GM23248 (cell line): ENCODE measurements at places on chromosomes 6 and 20.
A peak's percentile ranks its signal among the peaks of the same experiment; 100 is the strongest.

GRCh38 chr6:162332365-162332764 is 395.2 kb downstream of the PRKN start:
- no peak for DNase-seq

GRCh38 chr6:642805-643204 is 14.1 kb downstream of the HUS1B start:
- no peak for DNase-seq

DNA sequence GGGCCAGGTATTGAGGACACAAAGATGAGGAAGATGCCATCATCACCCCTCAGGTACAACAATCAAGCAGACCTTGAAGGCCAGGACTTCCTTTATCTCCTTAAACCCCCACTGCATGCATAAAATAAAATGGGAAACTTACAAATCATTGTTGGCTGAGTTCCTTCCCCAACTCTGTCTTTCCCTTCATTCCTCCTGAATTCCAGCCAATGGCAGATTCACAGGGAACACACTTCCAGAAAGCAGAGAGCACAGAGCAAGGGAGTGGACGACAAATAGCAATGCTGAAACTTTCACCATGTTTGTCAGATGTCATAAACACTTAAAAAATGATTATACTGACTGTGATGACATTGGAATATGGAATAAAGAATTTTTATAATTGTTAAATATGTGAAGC is 37.3 kb upstream of the NXT1 start:
- no peak for DNase-seq

GRCh38 chr6:106254636-106255035 is 70.9 kb downstream of the ATG5 start:
- peak; percentile 78 for DNase-seq

DNA sequence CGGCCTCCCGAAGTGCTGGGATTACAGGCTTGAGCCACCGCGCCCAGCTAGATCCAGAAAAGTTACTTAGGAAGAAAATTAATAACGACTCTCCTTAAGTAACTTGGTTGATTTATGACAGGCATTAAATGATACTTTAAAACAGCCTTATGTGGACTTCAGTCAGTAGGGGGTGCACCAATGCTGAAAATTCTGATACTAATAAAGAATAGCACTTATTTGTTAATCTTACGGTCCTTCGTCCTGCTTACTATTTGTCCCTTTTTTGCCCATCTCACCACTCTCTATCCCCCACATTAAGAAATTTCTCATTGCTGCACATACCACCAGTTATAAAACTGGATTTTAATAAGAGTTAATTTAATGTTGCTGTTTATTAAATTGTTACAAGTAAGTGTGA is 12.7 kb upstream of the PRELID3B start:
- DNase-seq, result peak; percentile 50

- DNase-seq, result no peak
These were observed 221.5 kb downstream of the PREX1 start for GRCh38 chr20:48606172-48606840.

DNA sequence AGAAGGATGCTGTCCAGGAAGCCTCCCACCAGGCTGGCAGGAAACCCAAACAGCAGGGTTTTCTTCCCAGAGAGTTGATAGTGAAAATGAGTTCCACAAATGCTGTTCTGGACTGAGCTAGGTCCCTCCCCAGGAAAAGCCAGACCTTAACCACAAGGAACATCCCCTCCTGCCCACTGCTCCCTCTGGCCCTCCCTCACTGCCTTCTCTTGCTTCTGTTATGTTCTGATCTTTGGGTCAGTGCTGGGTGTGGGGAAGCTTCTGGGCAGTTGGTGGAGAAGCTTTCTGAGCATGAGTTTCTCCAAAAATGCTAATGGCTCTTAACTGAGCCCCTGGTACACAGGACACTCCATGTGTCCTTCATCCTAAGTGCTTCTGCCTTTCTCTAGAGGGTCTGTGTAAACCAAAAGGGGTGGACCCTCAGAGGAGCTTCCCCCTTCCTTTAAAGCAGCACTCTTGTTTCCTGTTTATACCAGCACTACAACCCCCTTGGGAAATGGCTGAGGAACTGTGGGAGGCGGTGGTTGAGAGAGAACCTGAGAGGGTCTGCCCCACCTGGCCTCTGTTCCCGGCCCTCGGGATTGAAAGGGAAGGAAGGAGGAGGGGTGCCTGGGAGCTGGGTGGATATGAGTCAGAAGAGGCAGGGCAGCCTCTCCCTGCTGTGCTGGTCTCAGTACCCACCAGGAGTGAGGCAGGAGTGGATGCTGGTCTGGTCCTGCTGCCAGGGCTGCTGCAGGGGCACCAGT is 42.0 kb downstream of the CDS2 start:
- DNase-seq, result peak; percentile 54

- DNase-seq, result no peak
These were observed 17.3 kb downstream of the PLCG1 start for GRCh38 chr20:41154436-41155176.

GRCh38 chr6:68114463-68115047 is 520.5 kb upstream of the ADGRB3 start:
- DNase-seq, result no peak

GRCh38 chr6:99768166-99768565 is 161.5 kb downstream of the PRDM13 start:
- no peak for DNase-seq

GRCh38 chr20:53463101-53463972 is 130.3 kb downstream of the ZNF217 start:
- peak; percentile 1 for DNase-seq

DNA sequence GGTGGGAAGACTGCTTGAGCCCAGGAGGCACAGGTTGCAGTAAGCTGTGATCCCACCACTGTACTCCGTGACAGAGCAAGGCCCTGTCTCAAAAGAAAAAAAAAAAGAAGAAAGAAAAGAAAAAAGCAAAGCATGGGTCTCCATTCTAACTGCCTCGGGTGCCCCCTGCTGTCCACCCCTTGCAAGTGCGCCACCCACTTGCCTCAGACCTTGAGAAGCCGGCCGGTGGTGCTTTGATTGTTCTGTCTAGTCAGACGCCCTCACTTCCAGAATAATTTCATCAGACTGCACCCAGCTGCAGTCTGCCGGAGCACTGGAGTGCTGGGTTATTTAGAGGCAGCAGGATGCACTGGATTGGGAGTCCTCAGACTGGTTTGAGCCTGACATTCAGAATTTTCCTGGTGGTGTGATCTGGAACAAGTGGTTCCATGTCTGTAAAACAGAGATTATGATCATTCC is 17.6 kb upstream of the TM9SF4 start:
- peak; percentile 87 for DNase-seq

- DNase-seq, result no peak
These were observed 134.4 kb downstream of the LRRC1 start for GRCh38 chr6:53929041-53929820.

DNA sequence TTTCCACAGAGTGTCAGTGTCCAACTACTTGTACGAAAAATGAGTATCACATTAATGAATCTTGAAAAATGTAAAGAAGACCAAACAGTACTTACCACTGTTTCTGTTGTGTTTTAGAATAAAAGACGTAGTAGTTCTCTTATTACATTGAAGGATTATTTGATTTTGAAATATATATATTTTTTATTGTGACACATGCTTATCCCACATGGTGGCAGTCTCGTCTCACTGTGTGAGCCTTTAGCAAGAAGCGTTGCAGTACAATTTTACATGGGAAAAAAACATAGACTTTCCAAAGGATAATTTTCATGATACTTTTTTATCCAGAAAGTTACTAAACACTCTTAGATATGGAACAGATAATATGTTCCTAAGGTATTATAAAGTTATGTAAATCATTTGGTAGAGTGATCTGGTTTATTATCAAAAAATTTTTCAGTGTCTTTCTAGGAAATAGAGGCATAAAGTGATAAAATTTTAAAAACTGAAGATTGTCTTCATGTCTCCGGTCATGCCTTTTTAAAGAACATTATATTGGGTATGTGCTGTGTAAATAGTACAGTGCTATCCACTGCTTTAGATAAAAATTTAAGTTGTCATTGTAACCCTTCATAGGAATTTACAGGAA is 117.5 kb upstream of the SAMD5 start:
- peak; percentile 44 for DNase-seq

DNA sequence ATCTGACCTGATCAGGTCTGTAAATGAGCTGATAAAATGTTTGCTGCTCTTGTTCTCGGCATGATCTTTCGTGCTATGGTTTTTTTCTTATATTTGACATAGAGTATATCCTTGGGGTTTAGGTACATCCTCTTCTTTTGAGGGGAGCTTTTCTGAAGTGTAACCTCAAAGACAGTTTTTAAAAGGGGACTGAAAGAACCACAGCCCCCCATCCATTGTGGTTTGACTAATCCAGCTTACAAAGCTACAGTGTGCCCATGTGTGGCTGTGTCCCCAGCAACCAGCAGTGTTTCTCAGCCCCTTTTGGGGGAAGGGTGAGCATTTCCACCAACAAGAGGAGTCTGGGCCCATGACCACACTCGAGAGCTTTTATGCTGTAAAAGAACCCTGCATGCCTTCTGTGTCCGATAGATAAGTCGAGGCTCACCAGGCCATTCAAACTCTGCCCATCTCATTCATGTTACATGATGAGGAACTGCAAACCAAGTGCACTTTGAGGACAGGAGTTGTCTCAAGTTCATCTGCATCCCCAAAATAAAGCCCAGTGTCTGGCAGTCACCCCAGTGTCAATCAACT is 266.0 kb downstream of the SLC24A3 start:
- no peak for DNase-seq

- peak; percentile 28 for DNase-seq
These were observed 730 bp downstream of the INSM1 start for GRCh38 chr20:20368418-20369249.

DNA sequence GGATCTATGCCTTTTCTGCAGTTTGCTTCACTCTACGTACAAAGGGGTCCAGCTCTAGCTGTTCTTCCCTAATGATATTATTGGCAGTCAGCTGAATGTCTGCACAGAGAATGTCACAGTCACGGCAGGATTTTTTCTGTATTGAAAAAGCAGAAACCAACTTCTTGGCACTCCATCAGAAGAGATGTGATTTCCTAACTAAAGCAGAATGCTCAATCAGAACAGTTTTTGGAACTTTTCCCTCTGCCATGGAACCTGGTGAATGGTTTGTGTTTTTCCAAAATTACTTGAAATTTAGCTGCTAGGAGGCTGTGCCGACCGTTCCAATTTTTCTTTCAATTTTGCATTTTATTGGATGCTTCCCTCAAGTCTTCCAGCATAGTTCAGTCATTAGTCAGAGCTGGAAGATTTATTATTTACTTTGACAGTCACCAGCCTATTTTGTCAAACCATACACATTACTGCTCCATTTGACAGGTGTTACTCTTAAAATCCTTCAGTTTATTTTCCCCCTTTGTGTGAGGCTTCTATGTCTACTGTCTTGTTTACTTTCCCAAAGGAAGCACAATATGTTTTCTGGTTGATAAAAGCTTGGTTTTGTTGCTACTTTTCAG is 259.6 kb upstream of the EPHA7 start:
- no peak for DNase-seq

GRCh38 chr6:82914511-82914910 is 151.1 kb downstream of the UBE3D start:
- DNase-seq, result no peak

GRCh38 chr6:10205892-10206291 is 209.0 kb downstream of the TFAP2A start:
- no peak for DNase-seq

DNA sequence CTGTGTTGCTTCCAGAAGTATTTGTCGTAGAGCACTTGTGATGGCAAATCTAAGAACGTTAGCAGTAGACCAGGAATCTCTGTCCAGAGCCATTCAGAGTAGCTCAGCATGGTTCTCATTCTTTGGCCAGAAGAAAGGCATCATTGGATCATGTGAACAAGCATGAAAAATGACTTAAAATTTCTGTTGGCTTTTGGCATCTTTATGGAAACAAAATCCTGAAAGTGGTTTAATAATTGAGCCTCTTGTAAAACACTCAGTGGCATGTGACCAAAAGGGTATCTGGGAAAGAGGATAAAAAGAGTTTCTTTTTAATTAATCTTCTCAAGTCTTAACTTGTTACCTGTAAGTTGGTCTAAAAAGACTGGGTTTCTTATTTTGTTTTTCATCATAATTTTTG is 55.2 kb downstream of the PTPN1 start:
- DNase-seq, result no peak

- no peak for DNase-seq
These were observed 16.3 kb upstream of the SLCO4A1 start for GRCh38 chr20:62625921-62626547.

DNA sequence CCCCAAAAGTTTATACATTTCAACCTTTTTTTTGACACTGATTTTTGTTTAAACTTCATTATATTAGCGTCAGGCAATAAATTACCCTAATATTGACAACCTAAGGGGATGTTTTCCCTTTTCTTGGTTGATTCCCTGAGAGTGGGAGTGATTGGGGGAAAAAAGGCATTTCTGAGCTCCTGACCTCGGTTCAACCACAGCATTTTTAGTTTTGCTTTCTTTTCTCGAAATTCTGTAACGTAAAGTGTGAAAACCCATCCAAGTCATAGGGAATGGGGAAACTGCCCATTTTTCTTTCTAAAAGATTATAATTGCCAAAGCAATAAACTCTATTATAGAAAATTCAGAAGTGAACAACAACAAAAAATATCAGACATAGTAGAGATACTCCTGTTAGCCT is 67.9 kb upstream of the SPACA1 start:
- no peak for DNase-seq

DNA sequence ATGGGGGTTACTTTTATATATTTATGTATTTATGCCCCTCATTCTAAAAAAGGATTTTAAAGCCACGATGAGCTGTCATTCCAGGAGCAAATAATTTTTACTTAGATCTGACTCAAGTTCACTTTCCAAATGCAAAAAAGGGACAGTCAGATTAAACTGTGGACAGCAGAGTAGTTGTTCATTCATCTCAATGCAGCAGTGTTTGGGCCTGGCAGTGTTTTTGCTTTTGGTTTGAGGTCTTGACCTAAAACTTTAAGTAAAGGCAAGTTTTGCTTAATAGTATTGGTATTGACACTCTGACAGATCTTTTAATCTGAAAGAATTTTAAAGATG is 13.9 kb downstream of the JARID2 start:
- DNase-seq, result peak; percentile 52

- DNase-seq, result no peak
These were observed 171.3 kb downstream of the TPBG start for GRCh38 chr6:82534876-82535275.
